ENCODE measurements at places on chromosomes 13 and 19.

GRCh38 chr19:56778351-56778750 is 62.2 kb downstream of the PEG3 start:
- DNase-seq: no peak

GRCh38 chr13:29594710-29595379 is 643 bp downstream of the SLC7A1 start:
- peak; percentile 80 for DNase-seq

DNA sequence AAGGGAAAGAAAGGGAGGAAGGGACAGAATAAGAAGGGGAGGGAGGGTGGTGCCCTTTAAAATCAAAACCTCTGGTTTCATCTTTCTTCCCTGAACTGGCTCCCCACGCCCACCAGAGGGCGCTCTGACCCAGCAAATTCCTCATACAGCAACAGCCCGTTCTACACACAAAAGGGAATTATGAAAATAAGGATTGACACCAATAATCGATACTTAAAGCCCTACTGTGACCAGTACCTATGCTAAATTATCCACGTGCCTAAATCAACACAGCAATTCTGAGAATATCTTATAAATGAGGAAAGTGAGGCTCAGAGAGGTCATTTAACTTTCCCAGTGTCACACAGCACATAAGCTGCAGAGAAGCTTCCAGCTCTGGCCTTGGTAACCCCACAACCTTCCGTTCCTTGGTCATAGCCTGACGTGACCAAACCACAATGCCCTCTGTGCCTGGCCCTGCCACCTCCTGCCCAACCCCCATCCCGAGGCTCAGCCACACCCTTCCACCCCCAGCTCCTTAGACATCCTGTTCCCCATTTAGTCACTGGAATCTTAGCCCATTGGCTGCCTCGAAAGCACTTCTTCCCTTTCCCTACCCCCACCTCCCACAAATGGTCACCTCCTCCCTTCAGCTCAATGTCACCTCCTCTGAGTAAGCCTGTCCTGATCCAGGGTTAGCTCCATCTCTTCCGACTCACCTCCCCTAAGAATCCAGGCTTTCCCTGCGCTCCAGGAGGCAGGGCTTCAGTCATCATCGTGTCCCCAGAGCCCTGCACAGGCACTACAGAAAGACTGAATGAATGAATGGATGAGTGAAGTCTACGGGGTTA is 34.2 kb upstream of the PNMA8B start:
- peak; percentile 70 for DNase-seq

DNA sequence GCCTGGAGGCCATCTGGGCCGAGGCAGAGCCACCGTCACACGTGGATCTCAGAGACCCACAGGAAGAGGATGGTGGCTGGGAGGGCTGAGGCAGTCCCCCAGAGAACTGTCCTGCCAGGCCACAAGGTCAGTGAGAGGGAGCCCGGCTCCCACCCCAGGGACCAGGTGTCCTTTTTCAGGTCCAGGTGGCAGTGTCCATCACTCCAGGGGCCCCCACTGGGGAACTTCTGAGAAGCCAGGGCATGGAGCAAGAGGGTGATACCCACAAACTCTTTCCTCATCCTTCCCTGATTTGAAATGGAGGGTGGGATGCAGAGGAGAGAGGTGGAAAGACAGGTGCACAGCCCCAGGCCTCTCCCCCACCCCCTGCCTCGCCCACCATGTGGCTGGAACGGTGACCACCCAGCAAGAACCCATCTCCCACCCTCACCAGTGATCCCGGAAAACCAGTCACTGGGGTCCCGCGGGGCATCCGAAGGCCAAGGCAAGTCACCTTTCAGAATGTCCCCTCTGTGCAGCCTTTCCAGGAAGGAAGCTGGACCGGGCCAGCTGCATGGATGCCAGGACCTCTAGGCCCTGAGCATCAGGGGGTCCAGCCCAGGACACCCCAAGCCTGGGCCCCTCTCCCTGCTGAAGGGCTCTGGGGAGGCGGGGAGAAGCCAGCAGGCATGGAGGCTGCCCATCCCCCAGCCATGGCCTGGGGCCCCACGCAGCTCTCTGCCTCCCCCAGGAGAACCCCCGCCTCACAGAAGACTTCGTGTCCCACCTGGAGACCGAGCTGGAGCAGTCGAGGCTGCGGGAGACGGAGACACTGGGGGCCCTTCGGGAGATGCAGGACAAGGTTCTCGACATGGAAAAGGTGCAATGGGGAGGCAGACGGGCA is 14.1 kb downstream of the PRR36 start:
- DNase-seq: no peak

GRCh38 chr19:50660088-50660366 is 10.8 kb downstream of the C19orf81 start:
- no peak for DNase-seq
